ENCODE measurements at places on chromosomes 7 and 10.

- DNase-seq = no peak
These were observed 30.9 kb downstream of the TMEM120A start for GRCh38 chr7:75963381-75963995.

GRCh38 chr10:87818505-87819288, 671 bp upstream of the ATAD1 start:
- DNase-seq = peak; percentile 48

DNA sequence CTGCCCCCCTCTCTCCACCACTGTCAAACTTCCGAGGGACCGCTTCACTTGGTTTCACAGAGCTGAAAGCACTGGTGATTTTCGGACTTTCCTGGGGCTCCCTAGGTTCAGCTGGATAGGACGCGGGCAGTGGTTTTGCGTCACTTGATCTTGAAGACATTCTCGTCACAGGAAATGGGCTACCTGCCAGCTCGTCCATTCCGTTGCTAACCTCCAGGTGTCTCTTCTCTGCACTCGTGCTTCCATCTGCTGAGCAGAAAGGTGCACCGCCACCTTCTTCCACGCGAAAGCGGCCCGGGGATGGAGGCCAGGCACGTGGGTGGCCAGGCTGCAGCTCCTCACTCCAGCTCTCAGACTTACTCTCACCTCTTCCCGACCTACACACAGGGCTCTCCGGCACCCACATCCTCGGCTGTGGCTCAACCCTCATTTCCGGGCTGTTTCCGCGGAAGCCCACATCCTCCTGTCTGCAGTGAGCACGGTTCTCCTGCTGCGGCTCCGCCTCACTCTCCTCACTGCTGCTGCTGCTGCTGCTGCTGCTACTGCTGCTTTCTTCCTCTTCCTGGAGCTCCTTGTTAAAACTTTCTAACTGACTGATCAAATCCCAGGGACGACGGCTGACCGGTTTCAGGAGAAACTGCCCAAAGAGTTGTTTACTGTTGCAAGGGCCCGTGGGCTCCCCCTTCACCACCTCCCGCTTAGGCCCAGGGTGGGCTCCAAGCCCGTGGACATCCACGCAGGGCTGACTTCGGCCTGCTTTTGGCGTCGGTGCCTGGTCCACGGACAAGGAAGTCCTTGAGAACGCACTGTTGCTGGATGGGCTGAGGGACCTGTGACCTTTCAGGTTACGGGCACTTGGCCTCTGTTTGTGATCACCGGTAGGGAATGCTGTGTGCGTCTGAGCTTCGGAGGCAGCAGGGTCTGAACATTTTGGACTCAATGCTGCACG, 32.1 kb downstream of the JCAD start:
- peak; percentile 56 for DNase-seq

GRCh38 chr10:112218960-112219359, 35.4 kb upstream of the GPAM start:
- no peak for DNase-seq

DNA sequence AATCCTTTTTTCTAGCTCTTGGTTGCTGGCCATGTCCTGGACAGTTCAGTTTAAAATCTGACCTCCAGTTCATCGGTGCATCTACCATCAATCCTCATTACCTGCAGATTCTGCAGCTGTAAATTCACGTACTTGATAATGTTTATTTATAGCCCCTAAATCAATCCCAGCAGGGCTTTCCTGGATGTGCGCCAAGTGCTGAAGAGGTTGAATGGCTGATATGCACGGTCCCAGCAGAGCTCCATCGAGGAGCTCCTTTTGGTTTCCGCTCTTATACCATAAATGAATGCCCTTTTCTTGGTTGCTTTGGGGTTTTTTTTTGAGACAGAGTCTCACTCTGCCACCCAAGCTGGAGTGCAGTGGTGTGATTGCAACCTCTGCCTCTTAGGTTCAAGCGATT, 91.2 kb upstream of the CCZ1B start:
- no peak for DNase-seq

DNA sequence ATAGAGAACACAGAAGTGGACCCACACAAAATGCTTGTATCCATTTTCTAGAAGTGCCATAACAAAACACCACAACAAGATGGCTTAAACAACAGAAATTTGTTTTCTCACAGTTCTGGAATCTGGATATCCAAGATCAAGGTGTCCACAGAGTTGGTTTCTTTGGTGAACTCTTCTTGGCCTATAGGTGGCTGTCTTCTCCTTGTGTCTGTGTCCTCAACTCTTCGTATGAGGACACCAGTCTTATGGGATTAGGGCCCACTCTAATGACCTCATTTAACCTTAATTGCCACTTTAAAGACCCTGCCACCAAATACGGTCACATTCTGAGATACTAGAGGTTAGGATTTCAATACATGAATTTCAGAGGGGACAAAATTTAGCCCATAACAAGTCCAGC, 30.8 kb upstream of the C10orf71 start:
- no peak for DNase-seq

DNA sequence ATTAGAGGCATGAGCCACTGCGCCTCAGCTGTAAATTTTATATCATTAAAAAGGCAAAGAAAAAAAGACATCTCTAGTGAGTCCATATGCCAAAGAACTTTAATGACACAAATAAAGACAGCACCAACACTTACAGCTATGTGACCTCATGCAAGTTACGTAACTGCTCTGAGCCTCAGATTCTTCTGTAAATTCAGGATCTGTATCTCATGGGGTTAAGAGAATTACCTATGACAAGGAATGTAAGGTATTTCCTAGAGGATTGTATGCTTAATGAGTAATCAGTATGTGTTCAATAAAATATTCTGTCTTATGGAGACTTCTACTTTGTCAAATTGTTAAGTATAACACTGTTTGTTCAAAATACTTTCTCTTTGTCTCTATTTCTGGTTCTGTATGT, 274.0 kb upstream of the GLI3 start:
- DNase-seq = no peak

DNA sequence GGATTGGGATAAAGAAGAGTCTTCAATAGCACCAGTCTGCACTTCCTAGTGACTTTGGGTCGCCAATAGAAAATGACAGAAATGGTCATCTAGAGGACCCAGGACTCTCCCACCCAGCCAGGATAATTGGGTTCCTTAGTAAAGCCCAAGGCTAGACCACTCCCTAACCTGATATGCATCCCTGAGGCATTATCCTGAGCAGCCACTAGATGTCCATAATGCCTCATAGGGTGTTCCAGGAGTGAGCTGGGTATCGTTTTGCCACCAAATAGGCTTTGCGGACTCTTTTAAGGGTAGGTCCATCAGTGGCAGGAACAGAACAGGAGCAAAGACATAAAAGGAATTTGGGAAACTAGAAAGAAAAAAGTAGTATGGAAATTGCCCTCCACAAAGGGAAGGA, 4.5 kb upstream of the LRRC4 start:
- no peak for DNase-seq

GRCh38 chr10:3931901-3932300, 146.9 kb upstream of the KLF6 start:
- no peak for DNase-seq

DNA sequence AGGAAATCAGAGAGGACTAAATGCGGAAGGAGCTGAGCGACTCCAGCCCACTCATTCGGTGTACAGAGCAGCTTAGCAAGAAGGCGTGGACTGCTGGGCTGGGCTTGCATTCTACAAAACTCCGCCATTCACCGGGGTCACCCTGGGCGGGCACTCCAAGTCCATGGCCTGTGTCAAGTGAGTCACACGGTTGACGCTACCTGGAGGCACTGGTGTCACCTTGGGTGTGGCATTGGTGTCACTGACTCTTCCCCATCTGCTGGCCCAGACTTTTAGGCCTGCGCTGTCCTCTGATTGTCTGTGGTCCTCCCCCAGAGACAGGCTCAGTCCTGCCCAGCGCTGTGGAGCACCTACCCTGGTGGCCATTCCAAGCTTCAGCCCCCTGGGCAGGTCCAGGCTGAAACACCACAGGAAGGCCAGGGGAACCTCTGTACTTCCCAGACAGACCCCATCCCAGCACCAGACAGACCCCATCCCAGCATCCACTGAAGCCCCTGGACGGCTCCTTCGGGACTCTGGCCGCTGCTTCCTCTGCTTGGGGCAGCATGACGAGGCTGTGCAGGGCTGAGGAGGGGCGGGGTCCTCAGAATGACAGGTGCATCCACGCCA, 30.6 kb upstream of the CNPY1 start:
- DNase-seq = no peak

DNA sequence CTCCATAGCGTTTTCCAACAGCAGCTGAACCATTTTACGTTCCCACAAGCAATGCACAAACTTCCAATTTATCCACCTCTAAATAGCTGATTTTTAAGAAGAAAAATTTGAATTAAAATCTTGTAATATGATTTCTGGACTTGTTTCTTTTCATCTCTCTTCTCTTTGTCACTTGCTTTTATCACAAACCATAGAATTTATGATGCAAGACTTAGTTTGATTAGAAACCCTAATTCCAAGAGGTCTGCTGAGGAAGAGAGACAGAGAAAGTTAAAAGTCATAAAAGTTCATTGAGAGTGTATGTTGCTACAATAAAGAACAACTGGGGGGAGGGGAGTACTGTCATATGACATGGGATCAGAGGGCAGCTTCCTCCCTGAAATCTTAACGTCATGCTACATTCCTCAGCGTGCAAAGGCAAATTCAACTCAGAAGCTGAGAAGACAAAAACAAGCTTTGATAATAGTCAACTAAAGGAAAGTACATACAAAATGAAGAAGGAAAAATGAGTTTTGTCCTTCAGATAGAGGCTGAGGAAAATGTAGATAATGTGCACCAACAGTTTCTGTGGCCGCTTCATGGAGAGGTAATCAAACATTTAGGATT, 18.4 kb upstream of the CUBN start:
- no peak for DNase-seq

- DNase-seq = no peak
These were observed 57.1 kb downstream of the FIGNL1 start for GRCh38 chr7:50393076-50393475.

GRCh38 chr10:104640339-104641186, 527 bp upstream of the SORCS3 start:
- no peak for DNase-seq

DNA sequence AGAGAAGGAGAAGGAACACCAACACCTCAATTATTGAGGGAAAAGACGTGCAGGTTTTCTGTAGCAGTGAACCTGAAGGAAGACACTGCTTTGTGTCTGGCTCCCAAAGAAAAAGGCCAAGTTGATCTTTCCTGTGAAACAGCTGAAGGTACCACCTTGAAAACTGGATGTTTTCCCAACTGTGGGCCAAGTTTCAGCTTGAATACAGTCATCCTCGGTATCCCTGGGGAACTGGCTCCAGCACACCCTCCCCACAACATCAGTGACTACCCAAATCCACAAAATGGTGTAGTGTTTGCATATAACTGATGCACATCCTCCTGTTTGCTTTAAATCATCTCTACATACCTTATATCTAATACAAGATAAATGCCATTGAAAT, 297.0 kb upstream of the PITRM1 start:
- DNase-seq = no peak

GRCh38 chr10:97142834-97143233, 42.9 kb downstream of the SLIT1 start:
- DNase-seq = no peak

- no peak for DNase-seq
These were observed 125.2 kb downstream of the UBE2H start for GRCh38 chr7:129827467-129827990.

- no peak for DNase-seq
These were observed 11.6 kb downstream of the CDNF start for GRCh38 chr10:14826076-14826829.

DNA sequence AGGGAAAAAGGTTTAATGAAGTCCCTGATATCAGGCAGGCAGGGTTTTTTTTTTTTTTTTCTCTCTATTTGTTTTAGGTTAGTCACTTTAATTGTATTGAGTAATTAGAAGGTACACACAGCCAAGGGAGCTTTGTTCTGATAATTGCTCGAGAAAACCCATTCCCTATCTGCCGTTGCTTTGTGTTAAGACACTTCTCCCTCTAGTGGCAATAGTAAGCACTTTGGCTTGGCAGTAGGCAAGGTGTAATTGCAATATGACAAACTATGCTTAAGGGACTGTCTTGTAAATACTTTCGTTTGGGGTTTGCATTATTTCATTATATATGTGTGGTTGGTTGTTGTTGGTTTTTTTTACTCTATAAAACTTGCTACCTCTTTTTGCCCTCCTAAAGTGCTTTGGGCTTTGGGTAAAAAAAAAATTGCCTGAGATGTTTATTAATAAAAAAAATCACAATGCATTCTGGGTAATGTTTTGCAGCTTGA, 113.4 kb downstream of the BTRC start:
- DNase-seq = no peak

- DNase-seq = no peak
These were observed 148.5 kb downstream of the PTPN20 start for GRCh38 chr10:47059606-47060311.

DNA sequence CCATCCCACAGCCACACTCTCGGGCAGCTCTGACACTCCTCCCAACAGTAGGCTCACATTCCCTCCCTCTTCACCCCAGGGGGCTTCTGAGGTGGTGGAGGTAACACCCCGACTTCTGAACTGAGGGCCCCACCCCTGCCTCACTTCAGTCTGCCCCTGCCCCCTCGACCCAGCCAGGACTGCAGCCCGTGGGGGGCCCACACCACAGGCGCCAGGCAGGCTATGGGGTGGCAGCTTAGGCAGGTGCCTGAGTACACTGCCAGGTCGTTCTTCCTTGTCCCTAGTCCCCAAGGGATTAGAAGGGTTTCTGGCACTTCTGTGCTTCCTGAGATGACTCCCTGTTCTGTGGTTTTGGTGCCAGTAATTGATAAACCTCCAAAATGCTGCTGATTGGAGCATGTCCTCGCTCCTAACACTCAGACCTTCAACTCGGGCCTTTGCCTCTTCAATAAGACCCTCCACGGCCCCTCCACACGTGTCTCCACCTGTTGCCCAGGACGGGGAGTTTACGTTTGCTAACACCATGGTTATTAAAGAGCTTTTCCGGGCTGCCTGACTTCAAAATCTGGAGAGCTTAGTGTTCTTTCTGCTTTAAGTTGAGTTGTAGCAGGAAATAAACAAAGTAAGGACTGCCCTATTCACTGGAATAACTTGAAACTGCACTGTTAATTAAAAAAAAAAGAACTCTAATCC, 23.8 kb upstream of the LARP4B start:
- DNase-seq = no peak

DNA sequence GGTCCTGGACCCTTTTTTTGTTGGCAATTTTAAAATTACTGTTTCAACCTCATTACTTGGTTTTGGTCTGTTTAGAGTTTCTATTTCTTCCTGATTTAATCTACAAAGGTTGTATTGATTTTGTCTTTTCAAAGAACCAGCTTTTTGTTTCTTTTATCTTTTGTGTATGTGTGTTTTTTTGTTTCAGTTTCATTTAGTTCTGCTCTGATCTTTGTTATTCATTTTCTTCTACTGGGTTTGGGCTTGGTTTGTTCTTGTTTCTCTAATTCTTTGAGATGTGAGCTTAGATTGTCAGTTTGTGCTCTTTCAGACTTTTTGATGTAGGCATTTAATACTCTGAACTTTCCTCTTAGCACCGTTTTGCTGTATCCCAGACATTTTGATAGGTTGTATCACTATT, 8.5 kb upstream of the MRPS33 start:
- no peak for DNase-seq
